Fibroblast of skin of abdomen (primary cell): ENCODE measurements at places on chromosomes 6 and 20.
A peak's percentile ranks its signal among the peaks of the same experiment; 100 is the strongest.

- DNase-seq, result no peak
These were observed 103.6 kb upstream of the SCGN start for GRCh38 chr6:25548451-25548850.

GRCh38 chr6:153172815-153173214, 41.7 kb upstream of the RGS17 start:
- DNase-seq, result no peak

- DNase-seq, result no peak
These were observed 116.0 kb downstream of the LRRC1 start for GRCh38 chr6:53910834-53911233.

DNA sequence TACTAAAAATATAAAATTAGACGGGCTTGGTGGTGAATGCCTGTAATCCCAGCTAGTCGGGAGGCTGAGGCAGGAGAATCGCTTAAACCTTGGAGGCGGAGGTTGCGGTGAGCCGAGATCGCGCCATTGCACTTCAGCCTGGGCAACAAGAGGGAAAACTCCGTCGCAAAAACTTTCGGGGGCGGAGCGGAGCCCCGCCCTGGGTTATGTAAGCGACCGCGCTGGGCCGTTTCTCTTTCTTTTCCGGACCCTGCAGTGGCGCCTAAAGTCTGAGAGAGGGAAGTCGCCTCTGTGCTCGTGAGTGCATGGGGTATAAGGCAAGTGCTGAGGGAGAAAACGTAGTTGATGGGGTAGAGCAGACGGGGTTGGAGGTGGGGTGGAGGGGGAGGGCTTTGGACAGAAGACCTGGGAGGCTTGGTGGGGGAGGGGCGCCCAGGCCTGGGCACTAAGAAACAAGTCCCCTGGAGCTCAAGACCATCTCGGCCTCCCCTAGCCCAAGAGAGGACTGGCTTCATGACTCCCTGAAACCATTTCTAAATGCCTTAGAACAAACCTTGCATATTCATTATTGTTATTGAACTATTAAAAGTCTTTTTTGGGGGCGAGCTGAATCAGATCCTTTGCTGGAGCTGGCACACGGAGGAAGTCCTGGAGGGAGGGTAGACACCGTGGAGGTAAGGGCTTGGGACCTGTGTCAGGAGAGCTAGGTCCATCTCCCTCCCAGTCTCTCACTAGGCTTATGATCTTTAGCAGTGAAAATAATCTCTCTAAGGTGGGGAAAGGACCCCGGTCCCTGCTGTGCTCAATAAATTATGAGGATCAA, 2.7 kb upstream of the MICA start:
- peak; percentile 51 for DNase-seq

GRCh38 chr6:44333273-44333919, 9.1 kb upstream of the SPATS1 start:
- DNase-seq, result no peak

- DNase-seq, result peak; percentile 66
These were observed 79.7 kb downstream of the RNF217 start for GRCh38 chr6:125041740-125042459.

DNA sequence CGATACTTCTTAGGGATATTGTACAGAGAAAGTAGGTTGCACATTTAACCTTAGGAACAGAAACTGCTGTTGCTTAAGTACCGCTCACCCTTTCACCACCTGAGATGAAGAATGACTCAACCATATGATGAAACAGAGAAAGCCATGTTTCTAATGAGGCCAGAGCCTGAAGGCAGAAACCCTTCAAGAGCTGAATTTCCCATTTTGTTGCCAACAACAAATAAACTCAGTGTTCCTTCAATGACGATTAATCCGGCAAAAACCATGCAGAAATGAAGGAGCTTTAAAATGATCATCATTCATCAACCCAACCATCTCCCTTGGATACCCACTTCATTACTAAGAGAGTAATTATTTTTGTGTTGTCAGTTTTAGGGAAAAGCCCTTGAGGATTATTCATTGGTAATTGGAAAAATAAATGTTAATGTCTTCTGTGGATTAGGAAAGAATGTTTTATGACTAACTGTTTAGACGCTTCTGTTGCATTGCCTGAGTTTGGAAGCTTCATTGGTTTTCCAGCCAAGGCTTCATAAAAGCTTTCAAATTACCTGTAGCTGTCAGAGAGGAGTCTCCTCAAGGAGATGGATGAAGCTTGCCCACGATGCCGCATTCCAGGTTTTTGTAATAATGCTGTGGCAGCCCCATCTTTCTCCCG, 112.1 kb upstream of the IYD start:
- DNase-seq, result peak; percentile 91

DNA sequence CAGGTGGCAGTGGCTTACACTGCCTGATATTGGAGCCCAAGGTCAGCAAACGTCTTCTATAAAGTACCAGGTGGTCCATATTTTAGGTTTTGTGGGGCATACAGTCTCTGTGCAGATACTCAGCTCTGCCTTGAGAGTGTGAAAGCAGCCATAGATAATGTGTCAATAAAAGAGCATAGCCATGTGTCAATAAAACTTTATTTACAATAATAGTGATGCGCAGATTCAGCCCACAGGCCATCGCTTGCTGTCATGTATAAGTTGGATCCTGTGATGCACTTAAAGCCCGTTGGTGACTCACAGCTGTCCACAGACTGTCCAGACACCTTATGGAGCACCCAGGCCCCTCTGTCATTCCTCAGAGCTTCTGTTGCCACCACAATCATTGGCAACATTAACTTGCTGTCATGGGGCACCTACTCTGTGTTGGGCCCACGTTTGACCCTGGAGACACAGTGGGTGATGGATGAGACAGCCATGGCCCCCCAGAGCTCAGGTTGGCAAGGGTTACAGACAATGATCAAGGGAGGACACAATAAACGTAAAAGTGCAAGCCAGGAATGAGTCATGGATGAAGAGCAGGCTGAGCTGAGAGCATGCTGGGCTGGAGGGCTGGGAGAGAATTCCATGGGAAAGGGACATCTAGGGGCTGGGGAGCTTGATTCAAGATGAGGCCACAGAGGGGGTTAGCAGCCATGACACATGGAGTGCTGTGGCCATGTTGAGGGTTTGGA, 173.6 kb downstream of the TAF4 start:
- DNase-seq, result no peak

DNA sequence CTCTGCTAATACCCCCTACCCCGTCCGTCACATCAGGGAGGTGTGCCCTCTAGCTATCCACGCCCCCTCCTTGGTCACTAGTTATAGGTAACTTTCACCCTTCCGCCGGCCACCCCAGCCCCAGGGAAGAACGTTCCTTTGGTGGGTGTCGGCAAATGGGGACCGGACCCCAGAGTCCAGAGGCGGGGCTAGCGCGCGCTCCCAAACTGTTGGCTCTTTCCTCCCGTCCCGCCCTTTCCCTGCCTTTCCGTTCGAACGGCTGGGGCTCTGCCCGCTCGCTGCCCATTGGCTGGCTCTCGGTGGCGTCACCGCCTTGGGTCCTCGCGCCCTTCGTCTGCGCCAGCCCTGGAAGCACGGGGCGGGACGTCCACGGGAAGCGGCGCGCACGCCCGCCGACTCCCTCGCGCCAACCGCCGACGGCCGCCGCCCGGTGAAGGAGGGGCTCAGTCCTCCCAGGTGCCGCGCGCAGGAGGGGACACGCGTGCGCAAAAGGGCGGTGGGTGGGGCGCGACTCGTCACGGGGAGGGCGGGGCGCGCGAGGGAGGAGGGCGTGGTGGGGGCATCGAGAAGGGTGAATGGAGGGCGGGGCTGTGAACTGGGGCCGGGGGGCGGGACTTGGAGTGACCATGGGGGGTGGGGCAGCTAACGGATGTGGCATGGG, 634 bp upstream of the PHF1 start:
- peak; percentile 98 for DNase-seq

GRCh38 chr6:127391094-127391953, 47.9 kb upstream of the ECHDC1 start:
- no peak for DNase-seq

GRCh38 chr20:10177326-10177725, 41.3 kb upstream of the SNAP25 start:
- peak; percentile 41 for DNase-seq

DNA sequence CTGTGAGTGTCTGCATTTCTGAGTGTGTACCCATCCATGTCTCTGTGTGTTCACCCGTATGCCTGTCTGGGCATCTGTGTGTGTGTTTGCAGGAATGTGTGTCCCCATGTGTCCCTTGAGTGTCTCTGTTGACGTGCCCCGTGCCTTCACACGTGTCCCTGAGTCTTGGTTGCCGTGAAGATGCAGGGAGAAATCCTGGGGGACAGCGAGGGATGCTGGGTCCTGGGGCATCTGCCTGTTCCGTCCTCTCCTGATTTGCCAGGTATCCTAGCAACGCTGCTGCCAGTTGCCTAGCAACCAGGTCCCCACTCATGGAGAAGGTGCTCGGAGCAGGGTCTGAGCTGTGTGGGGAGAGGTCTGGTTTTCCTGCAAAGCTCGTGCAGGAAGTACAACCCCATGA, 6.0 kb upstream of the LKAAEAR1 start:
- no peak for DNase-seq

- no peak for DNase-seq
These were observed 80.7 kb upstream of the MAFB start for GRCh38 chr20:40769677-40770285.

- no peak for DNase-seq
These were observed 289.1 kb upstream of the SUPT3H start for GRCh38 chr6:45666846-45667245.

DNA sequence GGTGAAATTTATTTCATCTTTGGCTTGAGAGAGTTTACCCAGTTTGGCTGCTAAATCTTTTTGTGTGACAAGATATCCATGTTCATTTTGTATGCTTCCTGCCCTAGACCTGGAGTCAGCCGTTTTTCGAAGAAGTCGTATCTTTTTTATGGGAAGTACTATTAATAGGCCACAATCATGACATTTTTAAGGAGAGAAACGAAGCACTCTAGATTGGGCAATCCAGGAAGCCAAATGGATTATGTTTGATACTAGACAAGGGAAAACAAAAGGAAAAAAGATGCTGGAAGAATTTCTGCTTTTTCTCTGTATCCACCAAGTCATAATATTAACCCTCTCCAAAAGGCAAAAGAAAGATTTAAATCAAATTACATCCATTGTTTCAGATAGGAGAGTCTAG, 214.6 kb downstream of the HDGFL1 start:
- DNase-seq, result no peak

GRCh38 chr6:168225471-168225911, 94.1 kb downstream of the DACT2 start:
- DNase-seq, result no peak

- DNase-seq, result no peak
These were observed 621.5 kb downstream of the QKI start for GRCh38 chr6:164035900-164036485.

DNA sequence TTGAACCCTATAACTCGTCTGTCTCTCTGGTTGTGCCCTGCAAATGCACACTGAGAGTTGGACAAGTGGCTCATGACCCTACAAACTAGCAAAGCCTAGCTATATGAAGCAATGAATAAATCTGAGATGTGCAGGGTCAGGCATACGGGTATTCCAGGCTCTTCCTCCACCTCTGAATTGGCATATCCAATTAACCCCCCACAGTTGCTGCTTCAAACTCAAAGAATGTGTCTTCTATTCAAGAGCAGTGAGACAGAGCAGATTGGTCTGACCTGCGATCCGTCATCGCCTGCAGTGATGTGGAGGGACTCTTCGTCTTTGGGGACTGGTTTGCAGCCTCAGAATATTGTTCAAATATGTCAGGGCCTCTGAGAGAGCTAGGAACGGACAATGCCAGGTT, 59.8 kb downstream of the LAMP5 start:
- no peak for DNase-seq

- no peak for DNase-seq
These were observed 22.1 kb downstream of the ADGRF5 start for GRCh38 chr6:46899659-46900058.

GRCh38 chr20:41006936-41007474, 21.6 kb upstream of the TOP1 start:
- no peak for DNase-seq

DNA sequence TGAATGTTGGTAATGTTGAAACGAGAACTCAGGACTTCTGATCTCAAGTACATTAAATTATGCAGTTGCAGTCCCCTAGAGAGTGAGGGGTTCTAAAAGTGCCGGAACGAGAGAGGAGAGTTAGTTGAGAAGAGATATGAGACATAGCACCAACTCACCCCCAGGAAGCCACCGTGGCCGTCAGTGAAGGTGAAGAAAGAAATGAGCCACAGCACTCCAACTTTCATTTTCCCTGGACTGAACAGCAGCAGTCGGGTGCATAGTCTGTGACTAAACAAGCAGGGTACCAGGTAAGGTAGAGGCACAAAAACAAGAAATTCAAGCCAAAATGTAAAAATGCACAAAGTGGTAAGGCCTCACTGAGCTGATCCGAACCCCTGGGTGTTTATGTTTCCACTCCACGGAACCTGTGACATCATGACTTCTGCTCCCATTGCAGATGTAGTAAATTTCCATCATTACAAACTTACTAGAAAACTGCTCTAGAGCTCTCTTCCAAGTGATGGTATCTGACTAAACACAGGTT, 13.2 kb downstream of the ADGRF1 start:
- DNase-seq, result no peak

DNA sequence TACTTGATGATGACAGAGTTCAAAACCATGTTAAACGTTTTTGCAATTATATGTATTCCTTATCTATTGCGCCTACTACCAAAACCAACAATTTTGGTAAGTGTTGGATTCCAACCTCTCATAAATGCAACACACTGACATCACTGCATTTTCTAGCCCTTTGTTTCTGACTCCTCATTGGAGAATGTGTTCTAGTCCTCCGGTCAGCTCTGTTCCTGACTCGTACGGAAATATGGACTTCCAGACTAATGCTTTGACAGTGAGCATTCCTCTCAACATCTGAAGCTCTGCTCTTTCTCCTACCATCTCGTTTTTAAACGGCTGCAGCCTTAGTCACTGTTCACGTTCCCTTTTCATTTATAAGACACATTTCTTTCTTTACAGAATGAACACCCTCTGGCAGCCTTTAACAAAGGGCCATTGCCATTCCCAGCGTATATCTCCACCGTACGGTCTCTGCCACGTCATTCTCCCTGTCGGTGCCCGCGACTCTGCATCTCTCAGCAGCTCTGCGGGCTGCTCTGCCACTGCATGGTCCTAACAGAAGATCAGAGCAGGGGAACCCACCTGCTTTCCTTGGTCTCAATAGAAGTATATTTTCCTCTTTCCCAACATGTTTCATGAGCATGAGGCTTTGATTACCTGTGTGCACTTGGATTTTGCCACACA, 103.0 kb upstream of the SYNDIG1 start:
- peak; percentile 9 for DNase-seq

DNA sequence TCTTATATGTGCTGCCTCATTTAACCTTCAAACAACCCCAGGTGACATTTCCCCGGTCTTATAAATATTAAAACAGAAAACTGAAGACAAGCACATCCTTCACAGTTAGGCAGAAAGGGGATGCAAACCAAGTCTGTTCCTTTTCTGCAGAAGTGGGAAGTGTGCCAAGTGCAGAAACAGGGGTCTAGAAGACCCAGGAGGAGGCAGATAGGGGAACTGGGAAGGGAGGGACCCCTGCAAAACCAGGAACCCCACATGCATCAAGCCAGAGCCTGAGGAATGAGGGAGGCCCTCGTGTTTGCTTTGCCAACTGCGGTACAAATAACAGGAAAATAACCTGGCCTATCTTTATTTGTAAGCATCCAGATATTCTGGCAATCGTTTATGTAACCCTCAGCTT, 17.0 kb upstream of the CST3 start:
- DNase-seq, result no peak
